ENCODE measurements at places on chromosomes 2 and 18. TPM values are rescaled to one million over a fixed set of nuclear protein-coding genes. Genes with fewer than 3 reads are reported as not detected.

GRCh38 chr2:33903215-33903614 lies 304.1 kb upstream of the FAM98A start:
- H3K4me3 ChIP-seq: no peak overlapping the region
- H3K27me3 ChIP-seq: no peaks in the 10 kb centered on the region
- no peak overlapping the region for H3K27ac ChIP-seq

- H3K27me3 ChIP-seq: no peaks in the 10 kb centered on the region
- no peaks in the 10 kb centered on the region for H3K4me1 ChIP-seq
- no peak for DNase-seq
- H3K27ac ChIP-seq: no peak overlapping the region
- H3K4me3 ChIP-seq: no peak overlapping the region
Observed at GRCh38 chr2:10530607-10531239, 82.6 kb upstream of the ODC1 start.

DNA sequence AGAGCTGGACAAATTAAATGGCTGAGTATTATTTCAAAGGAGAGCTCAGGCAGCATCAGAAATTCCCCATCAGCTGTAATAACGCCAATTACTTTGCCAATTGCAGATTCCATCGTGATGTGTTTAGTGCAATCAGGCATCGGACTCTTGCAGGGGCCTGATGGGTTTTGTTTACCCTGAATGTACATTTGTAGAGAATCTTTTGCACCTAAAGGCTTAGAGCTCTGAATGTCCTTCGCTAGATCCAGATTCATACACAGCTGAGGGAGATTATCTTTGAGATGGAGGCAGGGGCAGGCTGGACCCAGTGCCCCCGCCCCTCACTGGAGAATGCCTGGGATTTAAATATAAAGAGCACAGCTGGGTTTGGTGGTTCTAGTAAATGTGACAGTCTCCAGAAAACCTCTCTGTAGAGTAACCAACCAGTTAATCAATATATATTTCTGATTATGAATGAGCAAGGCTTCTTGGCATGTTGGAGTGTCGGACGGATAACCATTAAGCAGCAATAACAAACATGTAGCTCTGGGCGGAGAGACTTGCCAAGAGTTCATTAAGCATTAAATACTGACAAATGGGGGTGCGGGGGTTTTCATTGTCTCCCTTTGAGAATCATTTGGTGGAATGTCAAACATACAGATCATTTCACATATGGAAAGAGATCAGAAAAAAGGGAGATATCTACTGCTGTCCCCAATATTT lies 200.9 kb downstream of the SETBP1 start:
- H3K4me1 ChIP-seq: peaks cover 3% of the 10 kb centered on the region
- no peak overlapping the region for H3K27ac ChIP-seq
- H3K4me3 ChIP-seq: no peak overlapping the region
- no peak for DNase-seq
- H3K36me3 ChIP-seq: no peaks in the 10 kb centered on the region

DNA sequence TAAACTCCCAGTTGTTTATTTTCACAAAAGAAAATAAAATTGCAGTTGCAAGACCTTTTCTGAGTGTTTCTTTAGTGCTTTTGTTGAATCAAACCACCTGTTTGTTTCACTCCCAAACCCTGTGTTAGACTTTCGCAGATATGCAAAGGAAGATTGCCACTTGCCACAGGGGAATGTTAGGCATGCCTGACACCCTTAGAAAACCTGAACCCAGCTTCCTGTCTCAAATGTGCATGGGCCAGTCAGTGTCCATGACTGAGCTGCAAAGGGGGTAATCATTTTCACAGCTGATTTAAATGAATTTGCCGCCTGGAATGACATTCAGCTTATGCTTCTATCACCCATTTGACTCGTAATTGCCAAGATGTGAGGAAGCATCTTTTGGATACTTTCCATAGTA lies 17.5 kb downstream of the TGOLN2 start:
- H3K27me3 ChIP-seq: no peaks in the 10 kb centered on the region
- peaks cover 8% of the 10 kb centered on the region for H3K4me1 ChIP-seq
- no peak overlapping the region for H3K4me3 ChIP-seq
- no peak overlapping the region for H3K27ac ChIP-seq

GRCh38 chr2:229800997-229801754 lies 86.8 kb upstream of the DNER start:
- no peak overlapping the region for H3K4me3 ChIP-seq
- peak overlapping the region; percentile 63 for H3K27ac ChIP-seq
- no peaks in the 10 kb centered on the region for H3K27me3 ChIP-seq
- H3K4me1 ChIP-seq: no peaks in the 10 kb centered on the region

- no peaks in the 10 kb centered on the region for H3K27me3 ChIP-seq
- H3K4me3 ChIP-seq: no peak overlapping the region
- H3K27ac ChIP-seq: no peak overlapping the region
- peaks cover 15% of the 10 kb centered on the region for H3K4me1 ChIP-seq
Observed at GRCh38 chr2:237201461-237202287, 116.0 kb downstream of the COPS8 start.

DNA sequence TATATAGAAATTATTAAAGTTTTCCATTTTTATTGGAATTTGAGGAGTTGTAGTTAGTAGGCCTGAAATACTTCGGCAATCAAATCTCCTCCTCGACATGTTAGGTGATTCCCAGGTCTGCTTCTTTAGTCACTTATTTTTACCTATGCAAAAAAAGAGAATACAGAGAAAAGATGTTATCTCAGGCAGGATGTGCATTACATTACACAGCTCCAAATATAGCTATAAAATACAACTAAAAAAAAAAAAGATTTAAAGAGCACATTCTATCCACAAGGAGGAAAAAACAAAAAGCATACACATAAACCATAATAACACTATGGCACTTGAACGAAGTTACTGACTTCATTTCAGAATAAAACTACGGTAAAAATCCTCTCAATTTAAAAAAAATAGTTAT lies 8.1 kb downstream of the STK17B start:
- no peak overlapping the region for H3K4me3 ChIP-seq
- no peaks in the 10 kb centered on the region for H3K36me3 ChIP-seq
- no peak for DNase-seq
- H3K27me3 ChIP-seq: no peaks in the 10 kb centered on the region
- no peak overlapping the region for H3K27ac ChIP-seq
- no peaks in the 10 kb centered on the region for H3K4me1 ChIP-seq

- no peaks in the 10 kb centered on the region for H3K4me1 ChIP-seq
- H3K36me3 ChIP-seq: no peaks in the 10 kb centered on the region
- H3K27me3 ChIP-seq: no peaks in the 10 kb centered on the region
Observed at GRCh38 chr2:49770919-49771318, 616.6 kb upstream of the FSHR start.

- H3K27ac ChIP-seq: no peak overlapping the region
- no peak overlapping the region for H3K4me3 ChIP-seq
- no peaks in the 10 kb centered on the region for H3K36me3 ChIP-seq
- H3K27me3 ChIP-seq: no peaks in the 10 kb centered on the region
Observed at GRCh38 chr2:237806334-237806733, 7.8 kb downstream of the RBM44 start.

DNA sequence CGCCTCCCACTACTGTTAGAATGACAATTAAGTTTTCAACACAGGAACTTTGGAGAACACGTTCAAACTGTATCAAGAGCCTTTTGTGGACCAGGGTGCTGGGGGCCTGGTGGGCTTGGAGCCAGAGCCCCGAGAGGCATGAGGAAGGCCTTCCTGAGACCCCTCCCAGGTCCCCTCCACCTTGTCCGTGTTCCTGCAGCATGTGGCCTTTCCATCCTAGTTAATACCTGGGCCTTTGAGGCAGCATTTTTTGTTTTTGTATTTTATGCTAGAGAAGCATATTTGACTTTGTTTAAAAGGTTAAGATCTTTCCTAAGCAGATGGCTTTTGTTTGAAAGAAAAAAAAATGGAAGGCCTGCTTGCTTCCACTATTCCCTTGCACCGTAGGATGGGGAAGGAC lies 68.0 kb downstream of the INPP4A start:
- H3K4me1 ChIP-seq: peaks cover 3% of the 10 kb centered on the region
- no peaks in the 10 kb centered on the region for H3K27me3 ChIP-seq
- DNase-seq: no peak

DNA sequence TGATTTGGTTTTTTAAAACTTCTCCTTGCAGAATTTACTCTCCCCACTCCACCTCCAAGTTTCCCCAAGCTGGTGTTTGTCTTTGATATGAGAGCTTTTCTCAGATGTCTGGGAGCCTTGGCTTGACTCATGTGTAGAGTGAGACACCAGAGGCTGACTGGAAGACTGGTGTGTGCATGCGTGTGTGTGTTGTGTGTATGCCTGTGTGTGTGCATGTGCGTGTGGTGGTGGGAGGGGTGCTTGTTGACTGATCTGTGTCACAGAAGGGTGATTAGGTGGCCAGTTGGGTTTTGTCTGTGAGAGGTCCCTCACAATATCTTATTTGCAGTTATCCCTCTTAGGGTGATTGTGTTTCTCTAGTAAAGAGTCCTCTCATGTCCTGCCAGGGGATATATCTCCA lies 50.5 kb upstream of the HPCAL1 start:
- no peaks in the 10 kb centered on the region for H3K27me3 ChIP-seq
- no peaks in the 10 kb centered on the region for H3K4me1 ChIP-seq
- H3K4me3 ChIP-seq: no peak overlapping the region
- no peaks in the 10 kb centered on the region for H3K36me3 ChIP-seq

- no peaks in the 10 kb centered on the region for H3K27me3 ChIP-seq
- no peaks in the 10 kb centered on the region for H3K36me3 ChIP-seq
- no peaks in the 10 kb centered on the region for H3K4me1 ChIP-seq
Observed at GRCh38 chr2:59490994-59491393, 1062.5 kb downstream of the BCL11A start.

DNA sequence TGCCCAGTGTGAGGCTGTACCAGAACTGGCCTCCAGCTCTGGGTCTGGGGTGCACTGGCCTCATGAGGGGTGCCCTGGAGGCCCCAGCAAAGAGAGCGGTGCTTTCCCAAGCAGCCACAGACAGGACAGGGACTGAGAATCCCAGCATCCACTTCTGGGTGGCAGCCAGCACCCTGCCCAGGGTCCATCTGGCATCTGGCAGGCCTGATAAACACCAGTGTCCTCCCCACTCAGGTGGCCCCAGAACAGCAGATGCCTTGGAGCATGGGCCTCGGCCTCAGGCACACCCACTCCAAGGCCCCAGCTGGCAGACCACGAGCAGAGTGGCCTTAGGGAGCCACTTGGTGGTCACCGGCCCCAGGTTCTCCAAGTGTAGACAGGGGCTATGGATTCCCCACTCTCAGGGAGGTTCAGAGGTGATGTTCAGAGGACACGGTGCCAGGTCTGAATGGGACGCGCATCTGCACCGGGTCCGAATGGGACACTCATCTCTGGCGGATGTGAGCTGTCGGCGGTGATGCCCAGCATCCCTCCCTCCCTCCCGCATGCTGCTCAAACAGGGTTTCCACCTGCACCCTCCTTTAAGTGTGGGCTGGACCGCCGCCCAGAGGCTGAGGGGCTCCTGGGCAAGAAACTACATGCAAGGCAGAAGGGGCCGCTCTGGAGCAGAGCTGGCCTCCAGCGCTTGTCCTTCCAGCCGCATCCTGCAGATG lies 82.2 kb upstream of the GPC1 start:
- DNase-seq: no peak
- no peaks in the 10 kb centered on the region for H3K36me3 ChIP-seq
- H3K4me3 ChIP-seq: no peak overlapping the region
- H3K4me1 ChIP-seq: no peaks in the 10 kb centered on the region
- no peak overlapping the region for H3K27ac ChIP-seq

- H3K4me3 ChIP-seq: no peak overlapping the region
- no peak for DNase-seq
- H3K36me3 ChIP-seq: no peaks in the 10 kb centered on the region
- H3K27ac ChIP-seq: no peak overlapping the region
- H3K27me3 ChIP-seq: no peaks in the 10 kb centered on the region
- peaks cover 12% of the 10 kb centered on the region for H3K4me1 ChIP-seq
Observed at GRCh38 chr18:24268784-24269550, 128.7 kb downstream of the OSBPL1A start.

- no peak overlapping the region for H3K4me3 ChIP-seq
- no peaks in the 10 kb centered on the region for H3K36me3 ChIP-seq
Observed at GRCh38 chr2:57880446-57880845, 166.2 kb upstream of the VRK2 start.

DNA sequence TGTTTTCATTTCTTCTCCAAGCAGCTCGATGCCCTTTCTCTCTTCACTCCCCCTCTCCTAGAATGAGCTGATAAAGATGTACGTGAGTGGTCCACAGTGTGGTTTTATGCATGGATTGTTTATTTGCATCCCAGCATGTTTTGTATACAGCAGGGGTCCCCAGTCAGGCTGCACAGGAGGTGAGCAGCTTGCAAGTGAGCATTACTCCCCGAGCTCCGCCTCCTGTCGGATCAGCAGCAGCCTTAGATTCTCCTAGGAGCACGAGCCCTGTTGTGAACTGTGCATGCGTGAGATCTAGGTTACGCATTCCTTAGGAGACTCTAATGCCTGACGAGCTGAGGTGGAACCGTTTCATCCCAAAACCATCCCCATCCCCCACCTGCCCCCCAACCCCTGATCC lies 262.6 kb downstream of the AGAP1 start:
- no peak for DNase-seq
- no peak overlapping the region for H3K27ac ChIP-seq
- H3K4me1 ChIP-seq: peaks cover 4% of the 10 kb centered on the region
- H3K27me3 ChIP-seq: no peaks in the 10 kb centered on the region

- no peaks in the 10 kb centered on the region for H3K27me3 ChIP-seq
- no peaks in the 10 kb centered on the region for H3K4me1 ChIP-seq
Observed at GRCh38 chr2:225739328-225739727, 339.8 kb downstream of the NYAP2 start.

- no peak overlapping the region for H3K4me3 ChIP-seq
- no peak for DNase-seq
- no peaks in the 10 kb centered on the region for H3K36me3 ChIP-seq
- H3K27me3 ChIP-seq: no peaks in the 10 kb centered on the region
- H3K27ac ChIP-seq: no peak overlapping the region
- H3K4me1 ChIP-seq: no peaks in the 10 kb centered on the region
Observed at GRCh38 chr18:55868909-55869308, 280.9 kb upstream of the TCF4 start.

The ASB18 gene
- not detected for total RNA-seq

- H3K27ac ChIP-seq: no peak overlapping the region
- DNase-seq: no peak
- H3K4me3 ChIP-seq: no peak overlapping the region
- no peaks in the 10 kb centered on the region for H3K27me3 ChIP-seq
- peaks cover 6% of the 10 kb centered on the region for H3K4me1 ChIP-seq
Observed at GRCh38 chr2:204441316-204441715, 104.0 kb upstream of the PARD3B start.

Data from H1 (cell line).